ENCODE measurements at places on chromosomes 12 and 14.

DNA sequence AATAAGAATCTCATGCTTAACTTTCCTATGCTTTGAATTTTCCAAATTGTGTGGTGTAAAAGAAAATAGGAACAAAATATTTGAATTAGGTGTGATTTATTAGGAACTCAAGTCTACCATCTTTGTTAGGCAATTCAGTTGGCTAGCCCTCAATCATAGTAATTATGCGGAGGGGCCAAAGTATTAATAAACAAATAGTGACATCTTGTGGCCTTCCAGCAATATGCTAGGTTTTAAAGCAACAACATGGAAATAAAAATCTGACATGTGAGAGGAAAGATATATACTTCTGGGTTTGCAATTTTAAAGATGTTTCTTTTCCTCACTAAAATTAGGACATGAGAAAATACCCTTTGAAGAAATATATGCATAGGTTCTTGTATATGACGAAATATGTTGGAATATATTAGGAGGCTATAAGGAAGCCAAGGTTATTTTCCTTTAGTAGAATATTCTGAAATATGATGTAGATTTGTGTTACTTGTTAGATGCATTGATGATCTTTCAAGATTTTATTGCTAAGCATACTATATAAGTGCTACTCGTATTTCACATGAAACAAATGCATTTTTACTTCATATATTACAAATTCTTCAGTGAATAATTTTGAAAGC lies 200.4 kb downstream of the PTPRO start:
- no peak for DNase-seq

DNA sequence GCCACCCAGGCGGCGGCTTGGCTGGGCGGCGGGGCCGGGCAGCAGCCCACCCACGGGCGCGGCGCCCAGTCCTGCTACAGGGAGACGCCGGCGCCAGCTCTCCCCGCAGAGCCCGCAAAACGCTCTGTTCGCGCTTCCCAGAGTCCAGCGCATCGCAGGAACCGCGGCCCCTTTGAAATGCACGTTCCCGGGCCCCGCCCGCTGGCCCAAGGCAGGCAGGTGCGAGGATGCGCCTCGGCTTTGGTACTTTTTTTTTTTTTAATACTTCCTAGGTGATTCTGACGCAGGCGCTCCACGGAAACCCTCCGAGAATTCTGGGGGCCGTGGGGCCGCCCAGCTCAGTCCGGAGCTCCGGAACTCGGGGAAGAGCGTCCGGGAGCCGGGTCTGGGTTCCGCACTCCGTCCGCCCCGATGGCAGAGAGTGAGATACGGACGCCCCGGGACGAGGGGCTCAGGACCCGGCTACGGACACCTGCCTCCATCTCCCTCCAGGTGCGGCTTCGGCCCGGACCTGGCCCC lies 483 bp downstream of the POC1B start:
- peak; percentile 5 for DNase-seq

GRCh38 chr14:56170877-56171422 lies 52.7 kb downstream of the PELI2 start:
- DNase-seq: no peak

- no peak for DNase-seq
These were observed 91.9 kb downstream of the SLC8A3 start for GRCh38 chr14:70096866-70097265.

- DNase-seq: no peak
These were observed 258.4 kb downstream of the PPFIA2 start for GRCh38 chr12:81500788-81501187.
